A549 treated with CpdA at 1 μM for 4 hours (cell line): ENCODE measurements at places on chromosomes 1 and 21. TPM values are rescaled to one million over a fixed set of nuclear protein-coding genes. Genes with fewer than 3 reads are reported as not detected.

The HMCN1 gene
- total RNA-seq = 0.04 to 0.17 TPM (median 0.09 TPM) in 5 replicates

The TGFB2 gene
- total RNA-seq = 23.7 to 31.9 TPM (median 27.5 TPM) in 5 replicates

The SLC1A7 gene
- 0.02 to 0.06 TPM in 2 of 5 replicates, not detected in the others for total RNA-seq

The RNU1-2 gene
- total RNA-seq = not detected in 5 replicates

The MYBPH gene
- total RNA-seq = not detected in 5 replicates

The OR2AK2 gene
- not detected in 5 replicates for total RNA-seq

The KRTAP25-1 gene
- not detected in 5 replicates for total RNA-seq

The CYP2J2 gene
- 0.05 to 0.09 TPM in 2 of 5 replicates, not detected in the others for total RNA-seq

The HCN3 gene
- total RNA-seq = 2.9 to 5.8 TPM (median 4.5 TPM) in 5 replicates
